ENCODE measurements at places on chromosomes 4 and X.

DNA sequence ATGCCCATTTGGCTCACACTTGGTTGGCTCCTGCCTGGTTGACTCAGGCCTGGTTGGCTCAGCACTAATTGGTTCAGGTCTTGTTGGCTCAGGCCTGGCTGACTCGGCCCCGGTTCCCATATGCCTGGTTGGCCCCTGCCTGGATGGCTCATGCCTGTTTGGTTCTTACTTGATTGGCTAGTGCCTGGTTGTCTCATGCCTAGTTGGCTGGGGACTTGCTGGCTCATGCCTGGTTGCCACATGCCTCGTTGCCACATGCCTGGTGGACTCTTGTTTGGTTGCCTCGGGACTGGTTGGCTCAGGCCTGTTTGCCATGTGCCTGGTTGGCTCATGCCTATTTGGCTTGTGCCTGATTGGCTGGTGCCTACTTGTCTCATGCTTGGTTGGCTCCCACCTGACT lies 103.7 kb downstream of the APOOL start:
- no peak for DNase-seq

DNA sequence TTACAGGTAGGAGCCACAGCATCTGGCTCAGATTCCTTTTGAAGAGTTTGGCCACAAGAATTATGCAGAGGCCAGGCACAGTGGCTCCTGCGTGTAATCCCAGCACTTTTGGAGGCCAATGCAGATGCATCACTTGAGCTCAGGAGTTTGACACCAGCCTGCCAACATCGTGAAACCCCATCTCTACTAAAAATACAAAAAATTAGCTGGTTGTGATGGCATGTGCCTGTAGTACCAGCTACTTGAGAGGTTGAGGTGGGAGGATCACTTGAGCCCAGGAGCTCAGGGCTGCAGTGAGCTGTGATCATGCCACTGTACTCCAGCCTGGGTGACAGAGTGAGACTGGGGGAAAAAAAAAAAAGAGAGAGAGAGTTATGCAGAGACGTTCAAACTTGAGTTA lies 53.0 kb downstream of the MID1IP1 start:
- no peak for DNase-seq

DNA sequence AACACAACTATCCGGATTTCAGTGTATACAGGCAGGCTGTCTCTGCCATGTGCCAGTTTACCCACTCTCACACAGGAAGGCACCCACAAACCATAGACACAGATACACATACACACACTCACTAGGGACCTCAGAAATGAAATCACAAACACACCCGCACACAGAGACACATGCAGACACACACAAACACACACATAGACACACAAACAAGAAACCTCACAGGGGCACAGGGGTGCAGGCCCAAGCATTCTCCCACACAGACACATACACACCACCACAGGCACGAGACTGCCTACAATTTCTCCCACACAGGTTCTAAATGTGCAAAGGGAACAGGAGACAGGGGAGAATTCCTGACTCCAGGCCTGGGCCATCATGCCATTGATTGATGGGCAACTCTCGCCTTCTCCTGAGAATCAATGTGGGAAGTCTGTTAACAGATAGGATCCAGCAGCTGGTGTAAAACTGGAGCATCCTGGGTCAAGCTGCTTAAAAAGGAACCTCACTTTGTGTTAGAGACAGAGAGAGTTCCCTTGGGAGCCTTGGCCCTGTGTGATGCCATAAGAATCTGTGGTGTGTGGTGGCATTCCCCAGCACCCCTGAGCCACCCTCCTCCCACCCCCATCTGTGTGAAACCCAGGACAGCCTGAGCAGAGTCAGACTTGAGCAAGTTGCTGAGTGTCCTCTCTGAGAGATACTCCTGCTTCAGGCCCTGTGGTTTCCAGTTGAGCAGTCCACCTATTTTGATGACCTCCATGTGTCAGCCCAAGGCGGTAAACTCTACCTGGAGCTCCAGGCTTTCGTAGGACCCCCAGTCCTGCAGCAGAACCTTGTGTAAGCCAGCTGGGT lies 33.9 kb downstream of the NBDY start:
- no peak for DNase-seq

DNA sequence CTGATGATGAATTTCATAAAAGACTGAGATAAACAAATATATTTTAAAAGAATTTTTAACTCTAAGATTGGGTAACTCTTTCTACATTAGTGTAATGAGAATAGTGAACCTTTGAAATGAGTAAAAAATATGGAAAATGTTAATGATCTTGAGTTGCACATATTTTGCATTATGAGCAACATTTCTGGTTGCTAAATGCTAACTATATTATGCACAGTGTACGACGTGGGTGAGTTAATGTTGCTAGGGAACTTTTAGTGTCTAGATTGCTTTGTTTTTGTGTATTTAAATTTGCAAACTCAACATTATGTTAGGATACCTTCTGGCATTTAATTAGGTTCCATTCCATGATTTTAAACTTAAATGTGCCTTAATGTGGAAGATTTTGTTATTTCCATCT lies 612.9 kb upstream of the GALNT7 start:
- DNase-seq: no peak

- DNase-seq: no peak
Observed at GRCh38 chr4:37540486-37540885, 145.7 kb downstream of the RELL1 start.

DNA sequence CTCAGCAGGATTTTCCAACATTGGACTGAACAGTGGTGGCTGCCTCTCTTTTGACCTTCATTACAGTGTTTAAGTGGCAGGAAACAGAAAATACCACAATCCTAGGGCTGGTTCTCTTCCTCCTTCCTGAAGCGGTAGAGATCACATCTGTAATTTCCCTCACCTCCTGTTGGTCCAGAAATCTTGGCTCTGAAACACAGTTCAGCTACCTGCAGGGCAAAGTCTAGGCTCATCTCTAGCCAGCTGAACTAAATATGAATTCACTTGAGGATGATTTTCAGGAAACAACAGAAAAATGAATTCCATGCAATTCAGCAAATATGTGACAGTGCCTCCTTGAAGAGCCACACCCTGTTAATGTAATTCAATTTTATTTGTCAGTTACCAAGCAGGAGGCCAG lies 531.9 kb downstream of the INPP4B start:
- no peak for DNase-seq

DNA sequence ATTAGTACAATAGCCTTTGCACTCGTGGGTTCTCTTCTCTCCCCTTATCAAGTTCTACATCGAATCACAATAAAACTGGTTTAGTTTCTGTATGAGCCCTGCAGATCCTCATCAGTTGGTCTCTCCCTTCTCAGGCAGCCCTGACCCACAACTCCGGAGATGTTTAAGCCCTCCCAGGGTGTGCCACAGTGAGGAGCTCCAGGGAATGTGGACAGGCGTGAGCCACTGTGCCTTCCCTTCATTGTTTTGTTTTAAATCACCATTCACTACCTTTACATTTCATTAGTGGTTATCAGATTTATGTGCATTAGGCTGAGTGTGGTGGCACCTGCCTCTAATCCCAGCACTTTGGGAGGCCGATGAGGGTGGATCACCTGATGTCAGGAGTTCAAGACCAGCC lies 133.2 kb downstream of the LARP7 start:
- no peak for DNase-seq

DNA sequence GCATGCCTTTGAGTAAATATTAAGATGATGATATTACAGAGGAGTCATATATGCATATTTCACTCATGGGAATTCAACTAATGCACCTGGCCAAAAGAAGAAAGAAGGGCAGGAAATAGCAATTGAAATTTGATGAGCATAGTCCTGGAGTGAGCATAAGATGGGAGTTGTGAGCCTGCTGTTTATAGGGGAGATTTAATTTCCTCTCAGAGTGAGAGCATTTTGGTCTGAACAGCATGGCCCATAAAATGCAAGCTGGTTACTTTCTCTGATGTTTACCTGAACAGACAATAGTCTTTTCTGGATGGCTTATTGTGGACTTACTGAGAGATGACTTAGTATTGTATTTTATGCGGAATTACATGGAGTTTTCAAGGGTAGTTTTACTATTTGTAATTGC lies 53.6 kb downstream of the FHIP1A start:
- DNase-seq: no peak

DNA sequence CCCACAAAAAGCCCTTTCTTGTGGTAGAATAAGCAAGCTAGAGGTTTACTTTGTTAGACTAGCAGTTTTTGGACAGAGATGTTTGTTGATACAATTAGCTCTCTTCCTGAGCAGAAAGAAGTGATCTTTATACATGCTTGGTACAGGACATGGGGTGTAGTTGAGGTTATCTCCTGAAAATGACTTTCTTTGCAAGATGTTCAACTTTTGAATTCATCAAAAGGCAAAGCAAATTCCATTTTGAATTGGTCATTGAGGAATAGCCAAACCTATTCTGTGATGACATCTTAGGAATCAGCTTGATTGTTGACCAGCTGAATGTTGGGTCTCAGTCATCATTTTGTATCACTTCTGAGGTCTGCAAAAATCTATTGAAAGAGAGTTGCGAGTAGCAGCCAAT lies 3.8 kb downstream of the CPE start:
- DNase-seq: no peak

GRCh38 chrX:44908153-44908552 lies 35.2 kb downstream of the KDM6A start:
- no peak for DNase-seq

DNA sequence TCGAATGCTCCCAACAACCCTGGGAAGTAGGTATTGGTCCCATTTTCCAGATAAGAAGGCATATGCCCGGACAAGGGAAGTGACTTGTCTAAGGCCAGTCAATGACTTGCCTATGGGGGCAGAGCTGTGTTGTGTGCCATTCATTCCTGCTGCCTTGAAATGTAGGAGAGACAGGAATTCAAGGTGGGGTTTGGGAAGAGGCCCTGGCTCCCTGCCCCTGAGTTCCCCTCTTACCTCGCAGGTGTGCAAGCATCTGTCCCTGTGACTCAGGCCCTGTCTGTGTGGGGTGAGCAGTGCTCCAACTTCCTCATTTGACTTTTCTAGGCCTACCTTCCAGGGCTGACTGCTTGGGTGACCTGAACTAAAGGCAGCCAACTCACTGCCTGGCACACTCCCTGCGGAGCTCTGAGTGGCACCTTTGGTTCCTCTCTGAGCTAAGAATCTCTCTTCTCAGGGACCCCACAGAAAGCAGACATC lies 5.1 kb downstream of the EFNB1 start:
- DNase-seq: no peak

DNA sequence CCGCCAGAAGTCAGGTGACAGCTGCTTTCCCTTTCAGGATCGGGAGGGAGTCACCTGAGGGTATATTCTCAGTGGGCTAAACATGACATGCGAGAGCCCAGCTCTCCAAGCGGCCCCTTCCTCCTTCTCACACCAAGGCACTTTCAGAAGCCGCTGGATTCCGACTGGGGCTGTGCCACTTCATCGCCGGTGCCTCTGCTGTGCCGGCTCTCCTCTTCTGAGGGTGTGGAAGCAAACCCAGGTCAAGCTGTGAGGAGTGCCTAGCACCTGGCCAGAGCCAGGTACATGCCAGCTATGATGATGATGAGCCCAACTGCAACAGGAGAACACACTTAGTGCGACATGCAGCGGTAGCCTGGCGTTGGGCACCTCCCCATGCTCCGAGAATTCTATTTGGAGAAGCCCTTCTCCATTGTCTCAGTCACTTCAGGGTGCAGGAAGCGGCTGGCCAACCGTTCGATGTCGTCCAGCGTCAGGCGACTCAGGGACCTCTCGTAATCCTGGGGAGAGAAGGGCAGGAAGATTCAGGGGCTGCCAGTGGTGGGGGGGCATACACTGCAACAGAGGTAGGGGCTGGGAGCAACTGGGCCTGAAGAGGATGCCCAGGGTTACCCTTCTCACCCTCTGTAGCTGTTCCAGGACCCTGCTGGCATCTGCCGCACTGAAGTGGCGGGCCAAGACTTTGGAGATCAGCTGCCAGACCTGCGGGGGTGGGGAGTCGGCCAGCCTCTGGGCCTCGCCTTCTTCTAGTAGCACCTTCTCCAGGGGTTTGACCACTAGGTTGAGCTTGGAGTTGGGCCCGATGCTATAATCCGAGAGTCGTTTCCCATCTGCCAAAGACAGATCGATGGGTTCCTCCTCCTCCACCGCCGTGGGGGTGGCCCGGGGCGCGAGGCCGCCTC lies 1.0 kb downstream of the UBL4A start:
- no peak for DNase-seq

GRCh38 chr4:129346036-129346435 lies 250.1 kb downstream of the C4orf33 start:
- DNase-seq: no peak

DNA sequence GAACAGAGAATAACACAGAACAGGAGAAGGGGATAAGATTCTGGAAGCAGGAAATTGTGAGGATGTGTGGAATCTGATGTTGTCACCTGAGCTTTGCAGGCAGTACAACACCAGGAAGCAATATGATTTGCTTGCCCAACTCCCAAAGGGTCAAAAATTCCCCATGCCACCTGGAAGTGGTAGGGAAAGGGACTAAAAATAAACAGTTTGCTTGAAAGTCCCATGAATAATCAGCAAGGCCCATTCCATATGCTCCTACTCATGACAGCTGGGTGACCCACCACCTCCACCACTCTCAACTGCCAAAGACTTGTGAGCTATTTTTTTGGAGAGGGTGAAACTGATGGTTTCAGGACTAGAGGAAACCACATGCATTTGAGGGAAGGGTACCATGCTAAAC lies 168.4 kb downstream of the KCNIP4 start:
- no peak for DNase-seq

DNA sequence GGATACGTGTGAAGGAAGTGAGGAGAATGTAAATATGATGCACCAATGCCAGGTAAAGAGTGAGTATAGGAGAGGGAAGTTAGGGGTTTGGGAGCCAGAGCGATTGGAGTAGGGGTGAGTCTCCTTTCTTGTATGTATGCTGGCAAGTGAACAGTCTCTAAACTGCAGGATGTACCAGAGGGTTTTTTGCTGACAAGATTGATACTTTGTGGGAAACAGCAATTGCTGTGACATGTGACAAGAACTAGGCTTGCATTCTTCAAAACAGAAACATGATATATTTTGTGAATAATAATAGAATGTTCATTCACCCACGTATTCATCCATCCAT lies 706 bp downstream of the CHIC1 start:
- DNase-seq: no peak

- DNase-seq: no peak
Observed at GRCh38 chr4:78757574-78757973, 18.6 kb upstream of the BMP2K start.

- DNase-seq: no peak
Observed at GRCh38 chr4:122890147-122890795, 32.1 kb downstream of the NUDT6 start.

DNA sequence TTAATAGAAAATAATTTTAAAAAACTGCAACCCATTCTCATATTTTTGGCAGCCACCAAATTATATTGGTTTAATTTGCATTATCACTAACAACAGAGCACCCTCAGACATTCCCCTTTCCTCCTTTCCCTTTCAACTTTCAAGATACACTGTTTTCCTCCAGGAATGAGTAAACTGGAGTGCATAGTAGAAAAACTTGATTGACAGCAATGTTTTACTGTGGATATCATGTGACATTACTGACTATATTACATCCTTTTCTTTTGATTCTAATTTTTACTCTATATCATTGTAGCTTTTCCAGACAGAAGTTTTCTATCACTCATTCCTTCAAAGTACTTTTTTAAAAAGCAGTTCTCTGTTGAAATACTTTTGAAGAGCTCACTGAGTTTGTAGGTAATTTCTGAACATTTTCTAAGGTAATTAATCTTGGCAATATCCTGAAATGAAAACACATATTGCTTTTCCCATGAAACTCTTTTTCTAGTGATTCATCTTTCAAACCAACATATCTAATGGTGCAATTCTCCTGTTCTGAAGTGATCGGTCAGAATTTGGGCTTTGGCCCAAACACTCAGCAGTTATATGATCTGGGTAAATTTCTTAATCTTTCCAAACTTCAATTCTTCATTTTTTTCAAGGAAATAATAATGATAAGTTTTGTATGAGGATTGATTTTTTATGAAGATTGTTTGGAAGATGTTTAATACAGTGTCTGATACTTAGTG lies 920.4 kb upstream of the EPHA5 start:
- no peak for DNase-seq

GRCh38 chr4:38150766-38151165 lies 190.6 kb downstream of the PTTG2 start:
- no peak for DNase-seq

Data from GM12892 (cell line).